ENCODE measurements at places on chromosomes 6 and 20.

DNA sequence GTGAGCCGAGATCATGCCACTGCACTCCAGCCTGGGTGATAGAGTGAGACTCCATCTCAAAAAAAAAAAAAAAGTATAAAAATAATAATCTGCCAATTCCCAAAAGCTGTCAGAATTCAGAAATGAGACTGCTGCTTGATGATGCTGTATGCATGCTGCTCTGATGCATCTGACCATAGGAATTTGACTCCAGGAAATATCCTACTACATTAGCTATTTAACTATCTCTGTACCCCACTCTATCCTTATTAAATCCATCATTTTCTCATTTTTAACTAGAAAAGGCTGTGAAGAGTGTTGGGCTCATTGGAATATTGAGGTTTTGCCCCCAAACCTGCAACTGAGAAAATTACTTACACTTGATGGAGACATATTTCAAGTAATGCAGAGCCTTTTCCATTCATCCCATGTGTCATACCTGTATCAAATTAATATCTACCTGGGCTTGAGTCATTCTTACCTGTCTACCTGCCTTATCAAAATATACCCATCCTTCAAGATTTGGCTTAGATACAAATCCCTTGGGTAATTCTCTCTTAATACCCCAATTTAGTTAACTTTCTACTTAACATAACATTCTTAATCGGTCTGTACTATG lies 135.2 kb upstream of the PREP start:
- H3K27me3 ChIP-seq: peaks cover 10% of the 10 kb centered on the region
- no peak overlapping the region for H3K27ac ChIP-seq
- no peaks in the 10 kb centered on the region for H3K36me3 ChIP-seq
- H3K4me3 ChIP-seq: no peak overlapping the region
- H3K4me1 ChIP-seq: no peaks in the 10 kb centered on the region

DNA sequence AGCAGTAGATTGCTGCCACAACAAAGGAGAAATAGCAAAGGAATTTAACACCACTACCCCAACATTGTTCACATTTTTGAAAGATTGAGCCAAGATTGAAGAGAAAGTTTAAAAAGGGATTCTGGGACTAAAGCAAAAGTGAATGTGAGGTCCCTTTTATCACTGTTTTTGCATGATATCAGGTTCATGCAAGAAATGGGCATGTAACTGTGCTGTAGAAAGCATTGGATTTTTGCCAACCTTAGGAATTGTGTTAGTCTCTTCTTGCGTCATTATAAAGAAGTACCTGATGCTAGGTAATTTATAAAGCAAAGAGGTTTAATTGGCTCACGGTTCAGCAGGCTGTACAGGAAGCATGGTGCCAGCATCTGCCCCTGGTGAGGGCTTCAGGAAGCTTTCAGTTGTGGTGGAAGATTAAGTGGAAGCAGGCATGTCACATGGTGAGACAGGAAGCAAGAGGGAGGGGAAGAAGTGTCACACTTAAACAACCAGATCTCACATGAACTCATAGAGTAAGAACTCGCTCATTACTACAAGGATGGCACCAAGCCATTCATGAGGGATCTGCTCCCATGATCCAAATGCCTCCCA lies 4.6 kb upstream of the GJB7 start:
- peaks cover 21% of the 10 kb centered on the region for H3K4me1 ChIP-seq
- no peaks in the 10 kb centered on the region for H3K27me3 ChIP-seq
- H3K4me3 ChIP-seq: no peak overlapping the region
- peaks cover 15% of the 10 kb centered on the region for H3K36me3 ChIP-seq
- H3K27ac ChIP-seq: peak overlapping the region; percentile 78
- DNase-seq: peak; percentile 39

DNA sequence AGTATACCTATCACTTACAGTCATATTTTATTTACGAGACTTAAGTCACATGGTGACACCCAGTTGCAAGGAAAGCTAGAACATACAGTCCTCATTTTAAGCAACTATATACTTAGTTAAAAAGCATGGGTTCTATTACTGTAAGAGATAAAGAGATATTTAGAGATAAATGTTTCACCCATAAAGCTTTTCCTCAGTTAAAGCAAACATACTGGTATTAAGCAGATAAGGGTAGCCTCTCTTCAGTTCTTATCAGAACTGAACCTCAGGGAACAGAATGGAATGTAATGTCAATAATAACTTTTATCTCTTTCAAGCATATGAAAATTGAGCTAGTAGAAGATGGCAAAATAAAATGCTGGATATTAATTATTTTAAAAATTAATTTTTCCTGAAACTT lies 9.9 kb upstream of the ASCC3 start:
- no peaks in the 10 kb centered on the region for H3K27me3 ChIP-seq
- no peak overlapping the region for H3K27ac ChIP-seq
- DNase-seq: no peak
- H3K4me1 ChIP-seq: no peaks in the 10 kb centered on the region
- no peak overlapping the region for H3K4me3 ChIP-seq

DNA sequence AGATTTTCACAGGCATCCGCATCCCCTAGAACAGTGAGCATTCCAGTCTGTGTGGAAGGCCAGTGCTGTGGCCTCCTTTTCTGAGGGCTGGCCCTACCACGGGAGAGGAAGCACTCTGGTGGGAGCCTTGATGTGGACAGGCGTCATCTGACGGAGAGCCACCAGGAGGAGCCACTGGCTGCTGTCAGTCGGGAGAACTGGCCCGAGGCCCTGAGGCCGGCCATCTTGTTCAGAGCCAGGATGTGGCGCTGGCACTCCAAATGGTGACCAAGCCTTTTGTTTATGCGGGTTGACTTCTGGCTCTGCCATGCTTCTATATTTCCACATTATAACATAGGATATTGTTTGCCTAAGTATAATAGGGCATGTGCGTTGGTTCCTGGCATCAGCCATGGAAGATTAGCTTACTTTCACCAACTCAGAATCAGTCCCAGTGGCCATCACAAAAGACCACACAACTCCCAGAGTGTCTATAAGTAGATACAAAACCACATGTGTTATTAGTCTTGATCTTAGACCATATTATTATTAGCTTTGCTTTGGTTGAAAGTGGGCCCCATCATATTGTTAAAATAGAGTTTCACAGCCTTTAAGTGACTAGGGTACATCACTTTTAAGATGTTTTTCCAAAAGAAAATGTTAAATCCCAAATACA lies 273.9 kb upstream of the TAB2 start:
- H3K36me3 ChIP-seq: peaks cover 5% of the 10 kb centered on the region
- DNase-seq: peak; percentile 22
- peaks cover 54% of the 10 kb centered on the region for H3K4me1 ChIP-seq

- H3K36me3 ChIP-seq: no peaks in the 10 kb centered on the region
- no peaks in the 10 kb centered on the region for H3K4me1 ChIP-seq
- no peak overlapping the region for H3K4me3 ChIP-seq
Observed at GRCh38 chr6:134481966-134482365, 164.1 kb upstream of the SGK1 start.

DNA sequence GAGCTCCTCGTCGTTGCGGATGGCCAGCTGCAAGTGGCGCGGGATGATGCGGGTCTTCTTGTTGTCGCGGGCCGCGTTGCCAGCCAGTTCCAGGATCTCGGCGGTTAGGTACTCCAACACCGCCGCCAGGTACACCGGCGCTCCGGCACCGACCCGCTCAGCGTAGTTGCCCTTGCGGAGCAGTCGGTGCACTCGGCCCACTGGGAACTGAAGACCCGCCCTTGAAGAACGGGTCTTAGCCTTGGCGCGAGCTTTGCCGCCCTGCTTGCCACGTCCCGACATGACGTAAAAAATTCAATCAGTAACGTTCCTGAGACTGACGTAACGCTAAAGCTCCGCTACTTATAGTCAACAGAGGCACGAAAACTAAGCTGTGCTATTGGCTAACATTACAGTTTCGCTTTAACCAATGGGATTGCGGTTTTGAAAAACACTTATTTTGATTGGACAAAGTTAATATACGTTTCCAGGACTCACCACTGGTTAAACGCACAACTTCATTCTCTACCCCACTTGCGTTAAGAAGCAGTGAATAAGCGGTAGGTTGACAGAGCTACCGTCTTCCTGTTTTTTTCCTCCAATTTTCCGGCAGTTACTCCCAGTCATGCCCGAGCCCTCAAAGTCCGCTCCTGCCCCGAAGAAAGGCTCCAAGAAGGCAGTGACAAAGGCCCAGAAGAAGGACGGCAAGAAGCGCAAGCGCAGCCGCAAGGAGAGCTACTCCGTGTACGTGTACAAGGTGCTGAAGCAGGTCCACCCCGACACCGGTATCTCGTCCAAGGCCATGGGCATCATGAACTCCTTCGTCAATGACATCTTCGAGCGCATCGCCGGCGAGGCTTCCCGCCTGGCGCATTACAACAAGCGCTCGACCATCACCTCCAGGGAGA lies 73.9 kb downstream of the OR2B2 start:
- H3K4me3 ChIP-seq: no peak overlapping the region
- peaks cover 19% of the 10 kb centered on the region for H3K36me3 ChIP-seq
- H3K27me3 ChIP-seq: no peaks in the 10 kb centered on the region
- H3K4me1 ChIP-seq: peaks cover 31% of the 10 kb centered on the region
- H3K27ac ChIP-seq: no peak overlapping the region
- DNase-seq: peak; percentile 92

- no peaks in the 10 kb centered on the region for H3K36me3 ChIP-seq
- no peak overlapping the region for H3K4me3 ChIP-seq
Observed at GRCh38 chr6:76708641-76709331, 636.3 kb upstream of the IMPG1 start.

- no peak for DNase-seq
- no peak overlapping the region for H3K27ac ChIP-seq
- peaks cover 4% of the 10 kb centered on the region for H3K36me3 ChIP-seq
- no peak overlapping the region for H3K4me3 ChIP-seq
Observed at GRCh38 chr6:2165286-2165685, 80.1 kb downstream of the GMDS start.

GRCh38 chr6:20360471-20361119 lies 41.1 kb upstream of the E2F3 start:
- H3K4me1 ChIP-seq: peaks cover 17% of the 10 kb centered on the region
- H3K36me3 ChIP-seq: peaks cover 13% of the 10 kb centered on the region
- no peak overlapping the region for H3K27ac ChIP-seq
- H3K27me3 ChIP-seq: peaks cover 2% of the 10 kb centered on the region
- no peak overlapping the region for H3K4me3 ChIP-seq

- H3K4me1 ChIP-seq: no peaks in the 10 kb centered on the region
- no peak for DNase-seq
- no peak overlapping the region for H3K4me3 ChIP-seq
Observed at GRCh38 chr6:10112871-10113549, 301.9 kb downstream of the TFAP2A start.

GRCh38 chr6:33142501-33143070 lies 49.7 kb downstream of the COL11A2 start:
- H3K27ac ChIP-seq: no peak overlapping the region
- H3K4me3 ChIP-seq: no peak overlapping the region
- peaks cover 2% of the 10 kb centered on the region for H3K4me1 ChIP-seq

GRCh38 chr6:92431502-92431901 lies 987.9 kb downstream of the EPHA7 start:
- H3K27me3 ChIP-seq: no peaks in the 10 kb centered on the region
- no peak overlapping the region for H3K27ac ChIP-seq
- H3K4me3 ChIP-seq: no peak overlapping the region
- no peak for DNase-seq
- H3K36me3 ChIP-seq: no peaks in the 10 kb centered on the region

GRCh38 chr20:50304501-50304856 lies 113.8 kb downstream of the CEBPB start:
- H3K4me1 ChIP-seq: peaks cover 17% of the 10 kb centered on the region
- no peak overlapping the region for H3K27ac ChIP-seq
- DNase-seq: no peak
- H3K27me3 ChIP-seq: peaks cover 18% of the 10 kb centered on the region
- no peaks in the 10 kb centered on the region for H3K36me3 ChIP-seq

DNA sequence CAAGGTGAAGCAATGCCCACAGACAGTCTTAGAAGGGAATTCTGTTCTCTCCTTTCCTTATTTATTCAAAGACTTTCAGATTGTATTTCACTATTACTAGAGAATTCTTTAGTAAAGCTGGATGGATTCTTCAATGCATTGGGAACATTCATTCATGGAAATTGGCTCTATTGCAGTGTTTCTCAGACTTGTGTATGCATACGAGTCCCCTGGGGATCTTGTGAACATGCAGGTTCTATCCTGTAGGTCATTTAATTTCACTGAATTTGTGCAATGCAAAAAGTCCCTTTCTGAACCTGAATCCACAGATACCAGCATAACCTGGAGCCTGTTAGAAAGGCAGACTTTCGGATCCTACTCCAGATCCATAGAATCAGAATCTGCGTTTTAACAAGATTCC lies 160.9 kb upstream of the AHI1 start:
- H3K36me3 ChIP-seq: peaks cover 3% of the 10 kb centered on the region
- DNase-seq: no peak
- peaks cover 2% of the 10 kb centered on the region for H3K4me1 ChIP-seq
- H3K4me3 ChIP-seq: no peak overlapping the region
- H3K27ac ChIP-seq: no peak overlapping the region

DNA sequence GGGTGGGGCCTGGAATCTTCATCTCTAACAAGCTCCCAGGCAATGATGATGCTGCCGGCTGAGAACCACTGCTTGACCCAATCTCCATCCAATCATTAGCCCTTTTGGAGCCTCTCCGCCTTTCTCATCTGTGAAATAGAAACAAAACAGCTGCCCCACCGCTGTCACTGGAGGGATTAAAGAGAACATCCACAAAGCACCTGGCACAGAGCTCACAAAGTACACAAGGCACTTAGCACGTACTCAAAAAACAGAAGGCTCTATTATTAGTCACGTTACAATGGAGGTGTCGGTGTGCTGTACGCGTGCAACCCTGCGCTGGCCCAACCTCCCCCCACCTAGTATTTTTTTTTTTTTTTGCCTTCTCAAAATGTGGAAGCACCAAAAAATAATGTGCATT lies 213.5 kb upstream of the ARID1B start:
- H3K27me3 ChIP-seq: peaks cover 4% of the 10 kb centered on the region
- H3K4me3 ChIP-seq: no peak overlapping the region
- no peak overlapping the region for H3K27ac ChIP-seq
- DNase-seq: no peak
- no peaks in the 10 kb centered on the region for H3K36me3 ChIP-seq
- peaks cover 7% of the 10 kb centered on the region for H3K4me1 ChIP-seq

- H3K36me3 ChIP-seq: peaks cover 31% of the 10 kb centered on the region
- peaks cover 14% of the 10 kb centered on the region for H3K27me3 ChIP-seq
- H3K4me1 ChIP-seq: peaks cover 27% of the 10 kb centered on the region
- H3K27ac ChIP-seq: no peak overlapping the region
- no peak overlapping the region for H3K4me3 ChIP-seq
- DNase-seq: no peak
Observed at GRCh38 chr20:45818239-45818638, 5.8 kb downstream of the UBE2C start.

- no peak for DNase-seq
- no peaks in the 10 kb centered on the region for H3K4me1 ChIP-seq
- no peak overlapping the region for H3K4me3 ChIP-seq
- no peaks in the 10 kb centered on the region for H3K36me3 ChIP-seq
- no peaks in the 10 kb centered on the region for H3K27me3 ChIP-seq
Observed at GRCh38 chr6:53928641-53929040, 133.8 kb downstream of the LRRC1 start.

- H3K4me1 ChIP-seq: no peaks in the 10 kb centered on the region
- no peak overlapping the region for H3K27ac ChIP-seq
- no peak overlapping the region for H3K4me3 ChIP-seq
- H3K27me3 ChIP-seq: no peaks in the 10 kb centered on the region
- no peak for DNase-seq
- H3K36me3 ChIP-seq: no peaks in the 10 kb centered on the region
Observed at GRCh38 chr6:91713911-91714310, 1127.0 kb upstream of the MAP3K7 start.
